ENCODE measurements at places on chromosomes 5 and 9. TPM values are rescaled to one million over a fixed set of nuclear protein-coding genes. Genes with fewer than 3 reads are reported as not detected.

GRCh38 chr5:124870070-124870469, 123.6 kb upstream of the ZNF608 start:
- no peak for DNase-seq

DNA sequence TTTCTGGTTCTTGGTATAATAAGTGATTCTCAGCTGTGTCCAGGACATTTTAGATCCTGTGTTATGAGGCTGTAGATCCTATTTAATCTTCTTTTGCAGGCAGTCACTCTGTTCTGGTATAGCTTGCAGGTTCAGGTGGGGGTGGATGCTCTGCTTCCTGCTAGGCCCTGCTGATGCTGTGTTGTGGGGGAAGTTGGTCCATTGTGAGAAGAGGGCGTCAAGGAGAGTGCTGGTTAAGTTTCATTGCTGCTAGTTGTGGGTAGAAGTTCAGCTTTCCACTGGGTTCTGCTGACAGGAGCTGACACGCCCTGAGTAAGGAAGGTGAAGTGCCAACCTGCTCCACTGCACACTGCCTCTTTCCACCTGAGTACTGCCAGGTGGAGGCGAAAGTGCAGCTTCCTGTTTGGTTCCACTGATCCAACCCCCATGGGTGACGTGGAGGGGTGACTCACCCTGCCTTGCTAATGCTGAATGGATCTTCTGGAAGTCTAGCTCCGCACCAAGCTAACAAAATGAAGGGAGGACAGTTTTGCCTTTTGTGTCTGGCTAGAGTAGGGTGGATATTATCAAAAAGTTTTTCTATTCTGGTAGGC, 16.3 kb downstream of the NMRK1 start:
- DNase-seq, result no peak

DNA sequence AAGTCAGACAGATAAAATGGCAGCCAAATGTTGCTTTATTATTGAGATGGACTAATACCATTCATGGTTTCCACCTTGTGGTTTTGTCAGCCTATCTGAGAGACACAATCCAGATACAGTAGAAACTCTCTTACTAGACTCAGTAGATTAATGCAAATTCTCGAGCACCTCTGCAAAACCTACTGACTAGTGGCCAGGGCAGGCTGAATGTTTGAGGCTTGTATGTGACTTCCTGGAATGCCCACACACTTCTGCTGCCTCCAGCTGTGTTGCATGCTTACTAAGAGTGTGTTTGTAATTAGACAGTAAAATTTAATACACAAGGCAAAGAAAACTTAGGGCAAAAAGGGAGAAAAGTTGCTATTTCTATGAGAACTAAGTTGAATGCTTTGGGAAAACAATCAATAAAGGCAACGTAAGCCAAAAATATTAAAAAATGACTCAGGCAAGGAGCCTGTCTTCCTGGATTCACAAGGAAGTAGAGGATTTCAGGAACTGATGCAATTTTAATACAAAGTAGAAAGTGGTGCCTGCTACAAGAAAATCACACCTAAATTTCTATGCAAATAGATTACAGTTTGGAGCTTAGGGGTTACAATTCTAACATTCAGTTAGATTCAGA, 30.2 kb upstream of the CCNG1 start:
- no peak for DNase-seq

DNA sequence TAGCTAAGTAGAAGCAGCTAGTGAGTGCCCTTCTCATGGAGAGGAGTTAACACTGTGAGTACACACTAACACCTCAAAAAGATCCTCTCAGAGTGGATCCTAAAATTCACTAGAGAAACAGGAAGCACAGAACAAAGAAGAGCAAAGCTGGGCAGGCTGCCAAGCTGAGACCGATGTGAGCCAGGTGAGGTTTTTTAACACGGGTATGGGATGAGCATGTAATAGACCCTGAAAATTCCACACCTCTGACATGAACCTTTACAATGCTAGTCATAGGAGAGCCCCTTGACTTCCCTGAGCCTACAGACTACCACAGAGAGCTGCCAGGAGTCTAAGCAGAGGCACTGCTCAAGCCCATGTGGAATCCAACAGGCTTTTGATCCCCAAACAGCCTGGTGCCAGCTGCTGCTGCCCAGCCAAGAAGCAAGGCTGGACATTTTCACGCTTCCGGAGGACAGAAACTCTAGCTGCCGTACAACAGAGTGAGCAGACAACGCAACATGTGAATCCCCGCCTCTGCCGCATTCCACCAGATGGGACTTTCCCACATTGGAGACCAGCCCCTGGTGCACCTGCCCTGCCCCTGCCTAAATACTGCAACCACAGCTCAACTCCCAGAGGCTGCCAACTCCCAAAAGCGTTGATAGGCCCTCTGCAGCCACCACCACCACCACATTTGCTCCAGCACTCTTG, 280.8 kb downstream of the CDH10 start:
- no peak for DNase-seq

DNA sequence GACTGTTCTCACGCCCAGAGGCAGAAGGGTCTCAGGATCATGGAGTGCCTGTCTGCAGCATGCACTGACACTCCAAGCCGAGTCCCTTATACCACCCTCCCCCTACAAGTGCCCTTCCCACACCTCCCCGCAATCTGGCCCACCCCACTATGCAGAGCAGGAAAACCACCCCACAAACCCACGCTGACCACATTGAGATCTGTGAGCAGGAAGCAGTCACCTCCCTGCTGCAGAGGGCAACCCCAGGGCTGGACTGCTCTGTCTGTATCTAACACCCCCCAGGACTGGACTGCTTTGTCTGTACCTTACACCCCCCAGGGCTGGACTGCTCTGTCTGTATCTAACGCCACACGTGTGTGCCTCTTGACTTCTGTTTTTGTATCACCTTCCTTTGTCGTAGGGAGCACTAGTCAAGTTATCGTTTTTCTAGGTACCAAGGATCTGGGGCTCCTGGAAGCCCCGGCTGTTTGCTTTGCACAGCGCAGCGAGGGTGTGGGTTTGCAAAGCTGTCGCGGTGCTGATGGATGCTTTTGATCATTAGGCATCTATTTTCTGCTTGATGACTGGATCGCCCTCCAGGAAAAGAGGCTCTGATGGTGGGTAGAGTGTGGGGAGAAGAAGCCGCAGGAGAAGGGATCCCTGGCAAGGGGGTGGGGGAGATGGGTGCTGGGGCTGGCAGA, 21.5 kb downstream of the OLFM1 start:
- no peak for DNase-seq

GRCh38 chr9:117480253-117480652, 65.4 kb upstream of the ASTN2 start:
- DNase-seq, result no peak

DNA sequence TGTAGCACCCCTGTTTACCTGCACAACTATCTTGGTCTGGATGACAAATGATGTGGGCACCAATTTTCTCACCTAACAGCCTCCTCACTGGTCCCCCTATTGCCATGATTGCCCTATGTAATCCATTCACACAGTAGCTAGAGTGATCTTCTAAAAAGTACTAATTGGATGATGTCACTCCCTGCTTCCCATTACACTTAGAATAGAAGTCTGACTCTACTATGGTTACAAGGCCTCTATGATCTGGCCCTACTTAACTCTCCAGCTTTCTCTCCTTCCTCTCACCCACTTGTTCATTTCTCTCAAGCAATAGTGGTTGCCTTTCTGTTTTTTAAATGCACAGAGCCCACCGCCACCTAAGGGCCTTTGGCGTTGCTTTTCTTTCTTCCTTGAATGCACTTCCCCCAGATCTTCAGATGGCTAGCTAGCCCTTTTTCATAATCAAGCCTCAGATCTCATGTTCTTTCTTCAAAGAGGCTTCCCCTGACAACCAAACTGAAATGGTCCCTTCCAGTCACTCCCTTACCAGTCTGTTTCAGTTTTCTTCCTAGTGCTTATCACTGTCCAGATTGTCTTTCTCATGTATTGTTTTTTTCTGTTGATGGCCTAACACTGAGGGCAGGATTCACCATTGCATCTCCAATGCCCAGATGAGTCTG, 8.7 kb downstream of the IGIP start:
- no peak for DNase-seq

DNA sequence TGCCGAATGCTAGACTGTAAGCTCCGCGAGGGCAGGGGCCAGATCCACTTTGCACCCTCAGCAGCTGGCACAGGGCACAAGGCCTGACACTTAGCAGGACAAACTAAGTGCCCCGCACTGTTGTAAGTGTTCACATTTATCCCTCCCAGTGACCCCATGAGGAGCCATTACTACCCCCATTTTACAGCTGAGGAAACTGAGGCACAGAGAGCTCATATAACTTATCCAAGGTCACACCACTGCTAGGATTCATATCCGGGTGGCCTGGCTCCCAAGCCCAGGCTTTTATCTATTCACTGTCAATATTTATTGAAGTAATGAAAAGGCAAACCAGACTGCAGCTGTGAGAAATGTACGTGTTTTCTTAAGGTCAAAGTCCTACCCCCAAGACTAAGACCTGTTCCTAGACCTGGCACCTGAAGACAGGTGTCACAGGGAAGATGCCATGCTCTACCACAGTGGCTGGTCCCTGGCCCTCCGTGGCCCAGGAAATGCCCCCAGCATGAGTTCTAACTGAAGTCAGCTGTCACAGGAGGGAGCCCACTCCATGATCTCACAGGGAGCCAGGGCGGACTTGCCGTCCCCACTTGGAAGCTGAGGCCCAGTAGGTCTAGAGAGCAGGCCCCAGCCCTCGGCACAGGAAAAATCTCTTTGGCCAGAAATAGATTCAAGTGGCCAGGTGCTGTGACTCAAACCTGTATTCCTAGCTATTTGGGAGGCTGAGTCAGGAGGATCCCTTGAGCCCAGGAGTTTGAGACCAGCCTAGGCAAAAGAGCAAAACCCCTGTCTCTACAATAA, 74.7 kb upstream of the IL17B start:
- no peak for DNase-seq

GRCh38 chr5:68330574-68330973, 115.0 kb downstream of the PIK3R1 start:
- DNase-seq, result no peak

DNA sequence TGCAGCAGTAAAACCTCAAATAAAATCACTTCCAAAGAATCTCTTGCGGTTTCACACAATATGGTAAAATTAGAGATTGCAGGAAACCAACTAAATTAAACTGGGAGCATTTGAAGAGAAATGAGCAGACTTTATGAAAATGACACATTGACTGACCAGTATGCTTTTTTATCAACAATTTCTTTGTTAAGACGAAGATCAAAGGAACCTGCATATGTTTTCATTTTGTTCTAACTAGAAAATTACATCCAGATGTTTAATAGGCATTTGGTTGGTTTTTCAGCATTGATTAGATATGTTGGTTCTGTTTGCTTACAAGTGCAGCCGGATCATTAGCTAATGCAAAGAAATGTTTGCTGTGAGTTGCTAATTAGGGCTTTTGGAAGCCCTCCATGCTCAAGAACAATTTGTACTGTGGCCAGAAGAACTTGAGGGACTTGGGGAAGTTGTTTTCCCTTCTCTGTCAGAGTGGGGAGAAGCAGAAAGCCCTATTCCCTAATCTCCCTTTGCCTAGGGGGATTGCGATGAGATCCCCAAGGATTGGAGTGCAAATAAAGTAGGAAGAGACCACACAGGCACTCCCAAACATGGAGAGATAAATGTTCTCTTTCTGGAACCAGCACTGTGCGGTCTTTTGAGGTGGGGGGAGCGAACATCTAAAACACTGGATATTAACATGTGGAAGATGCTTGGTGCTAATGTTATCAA, 4.5 kb upstream of the TLE1 start:
- DNase-seq, result no peak

DNA sequence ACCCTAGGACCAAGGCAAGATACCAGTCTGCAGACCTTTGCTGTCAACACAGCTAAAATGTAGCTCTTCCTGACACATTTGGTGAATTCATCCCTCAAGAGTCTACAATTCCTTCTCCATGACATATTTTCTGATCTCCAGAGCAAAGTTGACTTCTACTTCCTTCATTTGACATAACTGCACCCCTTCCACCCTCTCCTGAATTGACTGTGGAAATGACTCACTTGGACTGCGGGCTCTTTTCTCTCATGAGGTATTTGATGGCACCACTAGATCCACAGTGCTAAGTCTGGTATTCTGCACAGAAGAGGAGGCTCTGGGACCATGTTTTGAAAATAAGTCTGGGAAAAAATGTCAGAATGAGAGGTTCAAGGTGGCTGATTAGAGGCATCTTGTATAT, 338.4 kb upstream of the TRPC7 start:
- no peak for DNase-seq

DNA sequence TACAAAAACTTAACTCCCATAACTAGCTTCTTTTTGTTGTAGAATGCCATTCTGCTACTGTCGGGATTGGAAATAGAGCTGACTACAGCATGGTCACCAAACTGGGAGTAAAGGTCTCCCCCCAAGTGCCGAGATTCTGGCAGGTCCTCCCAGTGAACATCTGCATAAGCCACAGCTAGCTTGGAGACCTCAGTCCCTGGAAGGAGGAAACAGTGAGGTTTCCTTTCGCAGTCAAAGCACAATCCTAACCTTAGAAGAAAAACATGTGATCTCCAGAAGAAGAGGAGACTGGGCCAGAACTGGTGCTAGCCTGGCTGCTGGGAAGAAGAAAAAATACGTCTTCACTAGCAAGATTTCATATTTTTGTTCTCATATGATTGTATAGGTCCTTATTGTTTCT, 127.4 kb downstream of the SCAMP1 start:
- DNase-seq, result no peak

SPINK7 gene
- total RNA-seq, result not detected

KCNV2 gene
- total RNA-seq, result not detected

KYAT1 gene
- 3.8 TPM for total RNA-seq

GPR150 gene
- 0.32 TPM for total RNA-seq

NR5A1 gene
- total RNA-seq, result not detected

FOXD4 gene
- total RNA-seq, result 0.32 TPM

PKD2L2 gene
- not detected for total RNA-seq

OCLN gene
- 1.3 TPM for total RNA-seq
